Stimulated activated CD8-positive, alpha-beta memory T cell treated with anti-CD3 and anti-CD28 coated beads, Interleukin-4, amount 100 ng/mL, for 24 hours (primary cell): ENCODE measurements at places on chromosomes 3 and 15.

GRCh38 chr15:72058585-72058984 is 59.4 kb downstream of the MYO9A start:
- no peak for DNase-seq

- no peak for DNase-seq
Measured at GRCh38 chr3:71817262-71817661, 32.3 kb upstream of the PROK2 start.

DNA sequence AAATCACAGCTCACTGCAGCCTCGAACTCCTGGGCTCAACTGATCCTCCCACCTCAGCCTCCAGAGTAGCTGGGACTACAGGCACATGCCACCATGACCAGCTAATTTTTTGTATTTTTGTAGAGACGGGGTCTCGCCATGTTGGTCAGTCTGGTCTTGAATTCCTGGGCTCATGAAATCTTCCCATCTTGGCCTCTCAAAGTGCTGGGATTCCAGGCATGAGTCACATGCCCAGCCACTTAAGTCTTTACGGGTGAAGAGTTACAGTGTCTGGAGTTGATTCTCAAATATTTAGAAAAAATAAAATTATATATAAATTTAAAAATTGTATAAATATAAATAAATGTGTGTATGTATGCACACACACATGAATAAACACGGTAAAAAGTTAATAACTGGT is 14.5 kb upstream of the KBTBD12 start:
- DNase-seq: no peak

GRCh38 chr3:134998855-134999254 is 203.8 kb downstream of the EPHB1 start:
- DNase-seq: no peak

- no peak for DNase-seq
Measured at GRCh38 chr3:125605756-125606155, 10.5 kb upstream of the OSBPL11 start.

DNA sequence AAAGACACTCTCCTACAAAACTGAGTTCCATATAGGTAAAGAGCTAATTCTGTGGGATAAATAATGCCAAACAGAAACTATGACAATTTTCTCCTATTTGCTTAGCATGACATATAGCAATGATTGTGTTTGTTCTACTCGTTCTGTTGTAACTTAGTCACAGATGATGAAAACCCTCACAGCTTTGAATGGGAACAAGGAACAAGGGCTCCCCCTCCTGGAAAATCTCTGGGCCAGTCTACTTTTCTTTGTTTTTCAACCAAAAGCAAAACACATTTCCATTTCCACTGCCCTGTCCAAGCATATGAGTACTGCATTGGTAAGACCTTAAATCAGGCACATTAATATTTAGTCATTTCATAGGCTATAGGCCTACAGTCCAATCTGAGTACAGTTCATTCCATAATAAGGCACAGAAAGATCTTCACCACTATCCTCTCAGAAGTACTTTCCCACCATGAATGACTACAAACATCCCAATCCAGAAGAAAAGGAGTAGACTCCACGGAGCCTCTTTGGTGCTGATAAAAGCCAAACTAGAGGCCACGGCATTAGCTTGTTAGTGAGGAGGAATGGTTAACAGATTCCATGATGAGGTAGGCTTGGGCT is 67.1 kb downstream of the ATP8B4 start:
- no peak for DNase-seq

GRCh38 chr3:168585544-168585943 is 489.8 kb upstream of the GOLIM4 start:
- no peak for DNase-seq

- no peak for DNase-seq
Measured at GRCh38 chr15:27906802-27907201, 192.3 kb downstream of the OCA2 start.

- no peak for DNase-seq
Measured at GRCh38 chr3:185250247-185250646, 3.6 kb downstream of the EHHADH start.

DNA sequence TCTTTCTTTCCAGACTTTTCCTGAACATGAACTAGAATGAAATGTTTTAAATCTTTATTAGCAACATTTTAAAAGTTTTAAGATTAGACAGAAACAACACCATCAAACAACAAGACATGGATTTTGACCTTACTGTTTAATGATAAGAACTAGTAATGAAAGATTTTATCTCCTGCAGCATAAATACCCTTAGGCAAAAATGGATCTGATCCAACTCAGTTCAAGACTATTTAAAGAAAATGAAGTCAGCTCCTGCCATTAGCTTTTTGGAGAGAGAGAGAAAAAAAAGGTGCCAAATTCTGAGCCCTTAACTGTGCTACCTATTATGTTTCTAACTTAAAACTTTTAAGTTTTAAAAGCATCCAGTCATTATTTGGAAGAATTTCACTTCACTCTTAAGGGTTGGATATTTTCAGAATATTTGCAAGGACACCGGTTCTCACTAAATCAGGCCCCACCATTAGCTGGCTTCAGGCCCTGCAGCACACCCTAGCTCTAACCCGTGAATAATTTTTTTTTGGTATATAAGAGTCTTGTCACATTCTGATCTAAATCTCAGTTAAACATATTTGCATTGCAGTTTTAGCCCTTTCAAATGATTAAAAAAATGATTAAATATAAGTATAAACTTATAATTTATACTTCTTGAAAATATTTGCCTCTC is 60.0 kb downstream of the NR1I2 start:
- no peak for DNase-seq
